ENCODE measurements at places on chromosomes 12 and 14. TPM values are rescaled to one million over a fixed set of nuclear protein-coding genes. Genes with fewer than 3 reads are reported as not detected.

The KRT83 gene
- total RNA-seq = not detected

The EML1 gene
- total RNA-seq = 7.2 TPM

The KRT7 gene
- 13.9 TPM for total RNA-seq

The TBK1 gene
- total RNA-seq = 21.6 TPM

The MYF5 gene
- not detected for total RNA-seq

DNA sequence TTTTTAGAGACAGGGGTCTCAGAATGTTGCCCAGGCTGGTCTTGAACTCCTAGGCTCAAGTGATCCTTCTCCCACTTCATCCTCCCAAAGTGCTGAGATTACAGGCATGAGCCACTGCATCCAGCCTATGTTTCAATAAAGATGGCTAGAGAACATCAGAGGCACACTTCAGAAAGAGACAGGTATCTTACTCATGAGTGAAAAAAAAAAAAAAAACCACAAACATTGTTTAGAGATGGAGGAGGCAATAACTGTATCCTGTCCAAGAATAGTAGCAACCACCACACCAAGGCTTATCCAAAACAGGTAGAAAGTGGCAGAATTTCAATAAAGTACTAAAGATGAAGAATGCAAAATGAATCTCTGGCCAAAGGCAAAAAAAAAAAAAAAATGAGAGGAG is 30.3 kb downstream of the EEA1 start:
- H3K27ac ChIP-seq = peak overlapping the region; percentile 44
- H3K27me3 ChIP-seq = no peaks in the 10 kb centered on the region
- no peaks in the 10 kb centered on the region for H3K36me3 ChIP-seq
- H3K4me3 ChIP-seq = no peak overlapping the region
- peaks cover 18% of the 10 kb centered on the region for H3K4me1 ChIP-seq

DNA sequence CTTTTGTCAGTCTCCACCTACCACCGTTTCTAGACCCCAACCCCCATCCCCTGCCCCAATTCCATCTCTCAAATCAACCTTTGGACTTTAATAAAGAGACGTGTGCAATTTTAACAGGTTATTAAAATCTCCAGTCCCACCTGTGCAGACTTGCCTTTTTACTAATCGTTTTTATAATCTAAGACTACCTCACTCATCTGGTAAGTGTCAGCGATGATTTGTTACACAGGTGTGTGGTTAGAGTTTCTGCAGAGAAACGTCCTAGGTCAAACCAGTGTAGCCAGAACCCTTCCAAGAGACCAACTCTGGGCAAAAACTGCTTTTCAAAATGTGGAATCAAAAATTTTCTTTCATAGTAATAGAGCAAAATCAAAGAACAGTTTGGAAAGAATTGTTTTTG is 60.4 kb upstream of the PELI2 start:
- H3K4me3 ChIP-seq = no peak overlapping the region
- no peak overlapping the region for H3K27ac ChIP-seq
- no peaks in the 10 kb centered on the region for H3K27me3 ChIP-seq
- peaks cover 10% of the 10 kb centered on the region for H3K4me1 ChIP-seq

DNA sequence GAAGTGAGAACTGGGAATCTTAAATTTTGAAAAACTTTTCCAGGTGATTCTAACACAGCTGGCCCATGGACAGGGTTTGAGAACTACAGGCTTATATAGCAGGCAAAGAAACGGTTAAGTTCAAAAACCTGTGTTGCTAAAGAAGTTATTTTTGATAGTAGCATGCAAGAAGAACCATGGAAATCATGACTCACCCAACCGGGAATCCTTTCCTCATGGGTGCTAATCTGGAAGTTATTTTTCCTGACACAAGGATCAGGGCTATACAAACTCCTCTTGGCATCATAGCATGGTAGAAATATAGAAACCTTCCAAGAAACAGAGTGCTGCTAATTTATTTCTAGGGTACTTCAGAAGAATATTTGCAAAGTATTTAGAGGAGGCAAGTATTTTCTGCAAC is 588.7 kb downstream of the CCER1 start:
- no peaks in the 10 kb centered on the region for H3K36me3 ChIP-seq
- no peak overlapping the region for H3K4me3 ChIP-seq
- no peaks in the 10 kb centered on the region for H3K4me1 ChIP-seq
- H3K27ac ChIP-seq = no peak overlapping the region
- H3K27me3 ChIP-seq = no peaks in the 10 kb centered on the region

DNA sequence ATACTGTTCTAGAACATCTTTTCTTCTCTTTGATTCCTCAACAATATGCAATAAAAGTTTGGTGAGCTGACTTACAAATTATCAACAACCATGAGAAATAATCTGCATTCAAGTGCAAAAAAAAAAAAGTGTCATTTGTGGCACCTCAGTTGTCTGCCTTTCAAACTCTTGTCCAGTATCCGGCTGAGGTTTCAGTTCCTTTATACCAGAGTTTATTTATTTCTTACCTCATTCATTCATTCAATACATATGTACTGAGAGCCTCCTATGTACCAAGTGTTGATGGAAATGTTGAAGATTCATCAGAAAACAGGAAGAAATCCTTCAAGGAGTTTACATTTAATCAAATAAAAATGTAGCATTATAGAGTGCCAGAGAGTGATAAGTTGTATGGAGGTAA is 484.1 kb downstream of the RMST start:
- DNase-seq = no peak
- peaks cover 15% of the 10 kb centered on the region for H3K4me1 ChIP-seq
- no peaks in the 10 kb centered on the region for H3K36me3 ChIP-seq
- no peak overlapping the region for H3K4me3 ChIP-seq
- H3K27ac ChIP-seq = no peak overlapping the region
- H3K27me3 ChIP-seq = no peaks in the 10 kb centered on the region

DNA sequence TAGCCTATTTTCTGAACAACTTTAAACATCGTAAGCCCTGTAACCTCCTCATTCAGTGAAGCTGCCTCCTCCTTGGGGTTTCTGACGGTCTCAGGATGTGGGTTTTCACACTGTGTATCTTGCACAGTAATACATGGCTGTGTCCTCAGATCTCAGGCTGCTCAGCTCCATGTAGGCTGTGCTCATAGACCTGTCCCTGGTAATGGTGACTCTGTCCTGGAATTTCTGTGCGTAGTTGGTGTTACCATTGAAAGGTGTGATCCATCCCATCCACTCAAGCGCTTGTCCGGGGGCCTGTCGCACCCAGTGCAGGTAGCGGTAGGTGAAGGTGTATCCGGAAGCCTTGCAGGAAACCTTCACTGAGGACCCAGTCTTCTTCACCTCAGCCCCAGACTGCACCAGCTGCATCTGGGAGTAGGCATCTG is 980.5 kb downstream of the TMEM121 start:
- no peak overlapping the region for H3K27ac ChIP-seq
- H3K27me3 ChIP-seq = no peaks in the 10 kb centered on the region
- H3K4me3 ChIP-seq = no peak overlapping the region
- no peak for DNase-seq

DNA sequence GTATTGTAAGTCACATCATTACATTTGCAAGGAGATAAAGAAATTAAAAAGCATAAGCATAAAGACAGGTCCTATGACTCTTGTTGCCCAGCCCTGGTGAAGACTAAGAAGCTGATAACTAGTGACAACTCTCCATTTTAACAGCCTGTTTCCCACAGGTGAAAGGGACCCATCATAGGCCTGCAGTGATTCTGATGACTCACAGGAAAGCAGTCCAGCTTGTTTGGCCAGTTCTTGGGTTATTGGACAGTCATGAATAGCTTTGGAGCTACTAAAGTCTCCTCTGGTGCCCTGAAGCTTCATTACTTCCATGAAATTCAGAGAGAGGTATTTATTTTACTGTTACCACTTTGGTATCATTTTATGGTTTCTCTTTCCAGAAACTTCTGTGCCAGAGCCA is 55.5 kb upstream of the DYRK2 start:
- DNase-seq = peak; percentile 82
- H3K27me3 ChIP-seq = no peaks in the 10 kb centered on the region
- no peak overlapping the region for H3K4me3 ChIP-seq
- peaks cover 17% of the 10 kb centered on the region for H3K4me1 ChIP-seq
- no peaks in the 10 kb centered on the region for H3K36me3 ChIP-seq
- peak overlapping the region; percentile 72 for H3K27ac ChIP-seq

GRCh38 chr14:100823413-100824080 is 2.4 kb upstream of the MEG3 start:
- H3K4me1 ChIP-seq = no peaks in the 10 kb centered on the region
- H3K36me3 ChIP-seq = no peaks in the 10 kb centered on the region
- H3K27me3 ChIP-seq = no peaks in the 10 kb centered on the region

DNA sequence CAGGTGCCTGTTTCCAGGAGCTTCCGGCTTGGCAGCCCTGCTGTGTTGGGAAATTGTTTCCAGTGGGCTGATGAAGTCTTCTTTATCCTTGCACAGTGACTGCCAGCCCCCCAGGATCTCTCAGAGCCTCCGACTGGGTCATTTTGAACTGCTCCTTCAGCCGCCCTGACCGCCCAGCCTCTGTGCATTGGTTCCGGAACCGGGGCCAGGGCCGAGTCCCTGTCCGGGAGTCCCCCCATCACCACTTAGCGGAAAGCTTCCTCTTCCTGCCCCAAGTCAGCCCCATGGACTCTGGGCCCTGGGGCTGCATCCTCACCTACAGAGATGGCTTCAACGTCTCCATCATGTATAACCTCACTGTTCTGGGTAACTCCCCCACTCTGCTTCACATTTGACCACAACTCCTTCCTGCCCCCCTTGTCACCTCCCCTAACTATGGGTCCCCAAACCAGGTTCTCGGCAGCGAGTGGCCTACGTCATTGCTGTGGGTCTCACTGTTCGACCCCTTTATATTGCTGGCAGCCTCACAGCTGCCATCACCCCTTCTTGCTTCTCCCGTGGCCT is 2.3 kb downstream of the LAG3 start:
- H3K27me3 ChIP-seq = no peaks in the 10 kb centered on the region
- H3K36me3 ChIP-seq = peaks cover 10% of the 10 kb centered on the region
- H3K4me3 ChIP-seq = no peak overlapping the region
- peak overlapping the region; percentile 5 for H3K27ac ChIP-seq
- H3K4me1 ChIP-seq = peaks cover 26% of the 10 kb centered on the region

DNA sequence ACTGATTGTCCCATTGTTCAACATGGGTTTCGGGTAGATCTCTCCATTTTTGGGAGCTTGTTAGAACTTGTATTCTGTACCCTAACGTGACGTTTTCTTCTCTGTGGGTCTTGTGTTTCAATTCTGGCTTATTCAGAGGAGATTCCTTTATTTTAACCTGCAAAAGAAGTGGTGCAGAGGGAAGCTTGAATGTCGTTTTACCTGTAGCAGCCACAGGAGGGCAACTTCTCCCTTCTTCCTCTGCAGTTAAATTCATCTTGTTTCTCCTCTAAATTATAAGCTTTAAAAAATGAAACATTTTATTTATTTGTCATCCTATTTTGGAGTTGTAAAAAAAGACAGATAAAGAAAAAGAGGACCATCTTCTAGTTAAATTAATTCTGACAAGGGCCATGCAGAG is 13.7 kb upstream of the CLEC4D start:
- H3K36me3 ChIP-seq = no peaks in the 10 kb centered on the region
- DNase-seq = no peak
- H3K4me1 ChIP-seq = no peaks in the 10 kb centered on the region
- H3K4me3 ChIP-seq = no peak overlapping the region

- no peaks in the 10 kb centered on the region for H3K27me3 ChIP-seq
- DNase-seq = no peak
- no peak overlapping the region for H3K27ac ChIP-seq
- H3K4me1 ChIP-seq = peaks cover 63% of the 10 kb centered on the region
- H3K36me3 ChIP-seq = no peaks in the 10 kb centered on the region
These were observed 108.7 kb downstream of the DIP2B start for GRCh38 chr12:50613463-50613862.

DNA sequence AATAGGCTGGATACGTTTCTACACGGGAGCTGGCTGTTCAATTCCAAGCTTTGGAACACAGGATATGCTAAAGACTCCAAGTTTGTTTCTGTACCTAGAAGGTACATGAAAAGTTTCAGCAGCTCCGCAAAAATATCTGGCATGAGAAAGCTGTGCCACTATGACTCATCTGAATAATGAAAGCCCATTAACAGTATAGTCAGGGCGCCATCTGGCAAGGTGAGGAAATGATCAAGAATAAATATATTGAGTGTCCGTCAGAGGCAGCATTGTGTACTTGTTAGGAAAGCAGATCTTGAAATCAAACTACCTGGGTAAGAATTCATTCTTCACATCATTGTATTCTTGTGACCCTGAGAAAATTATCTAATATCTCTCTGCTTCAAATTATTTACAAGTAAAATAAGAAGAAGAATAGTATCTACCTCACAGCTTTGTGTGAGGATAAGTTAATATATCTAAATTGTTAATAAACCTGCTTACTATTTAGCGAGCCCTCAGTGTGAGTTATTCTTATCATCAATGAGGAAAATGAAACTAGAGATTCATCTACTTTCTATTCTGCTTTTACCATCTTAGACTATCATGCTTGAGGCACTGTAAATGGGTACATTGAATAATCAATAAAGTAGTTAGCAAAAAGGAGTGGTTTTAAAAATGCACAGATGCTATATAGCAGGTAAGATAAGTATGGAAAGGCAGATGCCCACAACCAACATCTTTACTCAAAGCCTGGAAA is 53.5 kb downstream of the FSCB start:
- no peak for DNase-seq
- H3K4me3 ChIP-seq = no peak overlapping the region
- no peak overlapping the region for H3K27ac ChIP-seq
- H3K36me3 ChIP-seq = no peaks in the 10 kb centered on the region
- peaks cover 13% of the 10 kb centered on the region for H3K4me1 ChIP-seq
- no peaks in the 10 kb centered on the region for H3K27me3 ChIP-seq

DNA sequence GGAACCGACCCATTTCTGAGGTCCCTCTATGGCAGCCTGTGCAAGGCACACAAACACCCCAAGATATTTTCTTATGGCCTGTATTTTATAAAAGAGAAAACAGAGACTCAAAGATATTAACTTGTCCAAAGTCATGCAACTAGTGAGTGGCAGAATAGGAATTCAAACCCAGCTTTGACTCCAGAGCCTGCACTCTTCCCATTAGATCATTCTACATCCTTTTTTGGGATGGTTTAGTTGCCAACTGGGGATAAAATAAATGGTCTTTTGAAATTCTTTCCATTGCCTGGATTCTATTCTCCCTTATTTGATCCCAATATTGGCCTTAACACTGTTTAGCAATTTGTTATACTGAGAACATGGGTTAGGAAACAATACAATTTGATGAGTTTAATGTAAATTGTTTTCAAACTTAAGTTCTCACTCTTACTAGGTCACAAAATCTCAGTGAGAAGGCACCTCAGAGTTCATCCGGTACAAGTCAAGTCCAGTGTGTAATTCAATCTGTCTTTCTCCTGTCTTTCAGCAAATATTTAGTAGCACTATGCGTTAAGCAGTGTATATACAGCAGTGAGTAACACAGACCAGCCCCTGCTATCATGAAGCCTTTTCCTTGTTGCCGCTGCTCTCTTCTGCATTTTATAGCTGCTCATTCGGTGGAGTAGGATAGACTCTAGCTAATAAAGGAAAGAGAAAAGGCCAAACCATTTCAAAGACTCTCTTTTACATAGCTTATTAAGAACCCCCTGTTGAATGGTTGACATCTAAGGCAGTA is 162.1 kb upstream of the IFNG-AS1 start:
- H3K36me3 ChIP-seq = no peaks in the 10 kb centered on the region
- no peak overlapping the region for H3K4me3 ChIP-seq
- no peak overlapping the region for H3K27ac ChIP-seq
- no peaks in the 10 kb centered on the region for H3K27me3 ChIP-seq
- H3K4me1 ChIP-seq = no peaks in the 10 kb centered on the region
- no peak for DNase-seq
